ENCODE measurements at places on chromosomes 4 and X.

- no peak for DNase-seq
Measured at GRCh38 chr4:85761803-85762528, 287.0 kb downstream of the ARHGAP24 start.

DNA sequence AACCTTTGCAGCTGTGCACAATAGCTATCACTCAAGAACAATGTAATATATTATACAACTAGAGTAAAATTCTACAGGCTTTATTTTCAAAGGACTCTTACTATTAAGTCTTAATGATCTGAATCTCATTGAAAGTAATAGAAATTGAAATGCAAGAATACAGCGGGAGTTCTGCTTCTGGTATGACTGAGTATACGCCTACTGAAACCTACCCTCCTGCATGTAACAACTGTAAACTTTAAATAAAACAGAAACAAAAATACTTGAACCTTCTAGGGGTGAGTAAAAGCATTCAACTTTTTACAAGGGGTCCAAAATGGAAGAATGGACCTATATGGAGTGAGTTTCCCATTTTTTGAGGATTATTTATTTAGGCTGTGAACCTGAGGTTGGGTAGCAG, 13.5 kb downstream of the DCHS2 start:
- no peak for DNase-seq

- no peak for DNase-seq
Measured at GRCh38 chr4:100826067-100826466, 308.2 kb upstream of the EMCN start.

GRCh38 chr4:38411092-38411491, 252.9 kb upstream of the KLF3 start:
- DNase-seq, result no peak

- DNase-seq, result no peak
Measured at GRCh38 chr4:87982036-87982435, 6.5 kb downstream of the SPP1 start.

- no peak for DNase-seq
Measured at GRCh38 chr4:132593717-132594400, 555.2 kb upstream of the PCDH10 start.

DNA sequence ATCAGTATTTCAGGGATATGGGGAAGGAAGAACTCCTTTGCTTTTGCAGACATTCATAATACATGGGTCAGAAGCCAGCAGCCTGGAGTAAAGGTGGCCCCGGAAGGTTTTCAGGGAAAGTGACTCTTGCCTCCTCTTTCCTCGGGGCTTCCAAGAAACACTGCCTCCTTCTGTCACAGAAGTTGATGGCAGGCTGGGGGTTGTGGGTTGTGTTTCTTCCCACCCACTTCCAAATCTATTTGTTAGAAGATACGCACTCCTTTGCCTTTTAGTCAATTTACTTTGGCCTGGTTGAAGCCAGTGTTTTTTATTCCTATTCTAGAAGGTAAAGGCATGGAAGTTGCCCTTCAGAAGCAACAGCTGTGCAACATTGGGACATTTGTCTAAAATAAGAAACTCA, 19.7 kb downstream of the KIT start:
- DNase-seq, result peak; percentile 39

DNA sequence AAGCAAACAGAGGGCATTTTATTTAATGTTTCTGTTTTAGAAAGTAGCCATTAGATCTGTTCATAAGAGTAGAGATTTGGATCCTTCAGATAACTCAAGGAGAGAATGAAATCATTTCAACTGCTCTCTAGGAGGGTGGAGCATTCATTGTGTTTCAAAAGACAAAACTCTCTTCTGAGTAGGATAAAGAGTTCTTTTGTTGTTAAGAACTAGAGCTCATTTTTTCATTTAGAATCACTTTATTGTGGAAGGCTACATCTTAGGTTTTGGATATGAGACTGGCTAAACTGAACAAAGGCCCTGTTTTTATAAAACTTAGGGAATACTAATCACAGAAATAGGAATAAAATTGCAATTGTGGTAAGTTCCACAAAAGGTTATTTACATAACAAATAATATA, 193.9 kb upstream of the PCDH10 start:
- no peak for DNase-seq

- no peak for DNase-seq
Measured at GRCh38 chr4:182042945-182043344, 200.3 kb upstream of the TENM3 start.

- no peak for DNase-seq
Measured at GRCh38 chr4:59837751-59838150, 1362.4 kb upstream of the ADGRL3 start.

DNA sequence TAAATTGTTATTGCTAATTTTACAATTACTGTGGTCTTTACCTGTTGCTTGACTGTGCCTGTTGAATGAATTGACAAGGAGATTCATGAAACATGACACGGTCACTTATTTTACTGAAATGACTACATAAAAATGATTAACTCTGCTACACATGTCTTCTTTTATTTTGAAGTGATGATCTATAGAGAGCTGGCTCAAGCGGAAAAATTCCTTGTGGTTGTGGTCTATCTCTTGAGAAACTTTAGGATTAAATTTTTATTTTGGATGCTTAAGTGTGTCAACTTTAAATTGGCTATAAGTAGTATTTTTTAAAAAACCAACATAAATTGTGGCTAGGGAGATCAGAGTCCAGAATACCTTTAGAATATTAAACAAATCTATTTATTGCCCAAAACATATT, 131.8 kb upstream of the PITX2 start:
- no peak for DNase-seq

GRCh38 chr4:38111024-38111423, 150.8 kb downstream of the PTTG2 start:
- no peak for DNase-seq

GRCh38 chrX:18075603-18076002, 145.1 kb downstream of the BEND2 start:
- no peak for DNase-seq

GRCh38 chrX:68375803-68376202, 57.5 kb downstream of the OPHN1 start:
- DNase-seq, result peak; percentile 45

DNA sequence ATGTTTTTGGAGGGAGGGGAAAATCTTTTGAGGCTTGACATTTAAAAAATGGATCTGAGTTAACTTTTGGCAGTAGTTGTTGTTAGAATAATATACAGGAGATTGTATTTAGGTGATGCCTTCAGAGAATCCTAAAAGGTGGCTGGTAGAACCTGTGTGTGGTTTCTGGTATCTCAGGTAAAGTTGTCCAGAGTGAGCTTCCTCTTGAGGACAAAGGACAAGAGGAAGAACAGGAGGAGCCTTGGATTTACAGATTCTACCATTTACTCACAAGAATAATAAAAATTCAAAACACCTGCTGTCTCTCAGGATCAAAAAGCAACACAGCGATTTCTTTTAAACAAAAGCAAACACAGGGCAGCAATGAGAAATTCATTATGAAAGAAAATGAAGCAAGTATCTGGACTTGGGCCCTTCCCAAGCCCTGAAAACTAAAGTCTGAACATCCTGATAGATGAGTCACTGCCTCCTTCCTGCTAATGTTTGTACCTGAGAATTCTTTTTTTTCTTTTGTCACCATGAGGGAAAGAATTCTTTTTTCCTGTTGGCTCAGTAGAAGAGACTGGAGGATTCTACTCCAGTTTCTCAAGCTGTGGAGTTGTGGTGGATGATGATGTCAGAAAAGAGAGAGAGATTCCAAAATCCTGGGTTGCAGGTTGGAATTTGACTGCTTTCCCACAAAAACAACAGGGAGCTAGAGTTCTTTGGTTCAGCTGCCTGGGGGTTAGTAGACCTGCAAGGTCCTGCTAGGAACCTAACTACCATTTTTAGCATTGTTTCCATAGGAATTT, 31.5 kb upstream of the RAPGEF2 start:
- DNase-seq, result no peak

GRCh38 chr4:1834047-1834775, 21.7 kb downstream of the LETM1 start:
- no peak for DNase-seq

DNA sequence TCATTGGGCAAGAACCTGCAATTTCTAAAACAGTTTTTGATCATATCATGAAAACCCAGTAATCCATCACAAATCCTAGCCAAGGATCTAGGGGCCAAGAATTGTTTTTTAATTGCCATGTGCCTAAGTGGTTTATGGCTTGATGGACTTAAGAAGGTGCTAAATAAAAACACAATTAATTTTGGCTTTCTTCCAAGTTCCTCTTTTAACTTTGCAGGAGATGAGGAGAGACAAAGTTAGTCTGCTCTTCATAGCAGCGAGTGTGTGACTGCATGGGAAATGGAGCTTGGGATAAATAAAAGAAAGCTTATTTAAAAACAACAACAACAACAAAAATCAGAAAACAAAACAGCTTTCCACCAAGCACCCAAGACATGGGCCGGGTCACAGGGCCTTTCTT, 41.4 kb downstream of the ARHGEF9 start:
- DNase-seq, result peak; percentile 56

DNA sequence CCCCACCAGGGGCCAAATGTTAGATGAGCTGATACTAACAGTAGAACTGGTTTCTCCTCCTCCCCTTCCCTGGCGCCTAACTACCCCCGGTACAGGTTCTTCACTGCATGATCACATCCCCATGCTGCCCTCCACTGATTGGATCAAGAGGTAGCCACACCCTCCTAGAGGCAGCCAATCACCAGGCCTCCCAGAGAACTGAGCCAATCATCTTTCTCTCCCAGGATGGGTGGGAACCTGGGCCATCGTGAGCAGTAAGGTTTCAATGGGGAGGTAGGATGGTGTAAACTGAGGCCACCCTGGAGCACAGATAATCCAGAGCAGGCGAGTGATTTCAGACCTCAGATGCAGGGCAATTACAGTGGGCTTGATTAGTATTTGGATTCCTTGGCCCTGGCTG, 64.2 kb downstream of the PPP2R2C start:
- no peak for DNase-seq

- peak; percentile 13 for DNase-seq
Measured at GRCh38 chr4:101033986-101034385, 313.3 kb downstream of the PPP3CA start.

GRCh38 chr4:20591571-20591970, 108.7 kb upstream of the PACRGL start:
- DNase-seq, result no peak

DNA sequence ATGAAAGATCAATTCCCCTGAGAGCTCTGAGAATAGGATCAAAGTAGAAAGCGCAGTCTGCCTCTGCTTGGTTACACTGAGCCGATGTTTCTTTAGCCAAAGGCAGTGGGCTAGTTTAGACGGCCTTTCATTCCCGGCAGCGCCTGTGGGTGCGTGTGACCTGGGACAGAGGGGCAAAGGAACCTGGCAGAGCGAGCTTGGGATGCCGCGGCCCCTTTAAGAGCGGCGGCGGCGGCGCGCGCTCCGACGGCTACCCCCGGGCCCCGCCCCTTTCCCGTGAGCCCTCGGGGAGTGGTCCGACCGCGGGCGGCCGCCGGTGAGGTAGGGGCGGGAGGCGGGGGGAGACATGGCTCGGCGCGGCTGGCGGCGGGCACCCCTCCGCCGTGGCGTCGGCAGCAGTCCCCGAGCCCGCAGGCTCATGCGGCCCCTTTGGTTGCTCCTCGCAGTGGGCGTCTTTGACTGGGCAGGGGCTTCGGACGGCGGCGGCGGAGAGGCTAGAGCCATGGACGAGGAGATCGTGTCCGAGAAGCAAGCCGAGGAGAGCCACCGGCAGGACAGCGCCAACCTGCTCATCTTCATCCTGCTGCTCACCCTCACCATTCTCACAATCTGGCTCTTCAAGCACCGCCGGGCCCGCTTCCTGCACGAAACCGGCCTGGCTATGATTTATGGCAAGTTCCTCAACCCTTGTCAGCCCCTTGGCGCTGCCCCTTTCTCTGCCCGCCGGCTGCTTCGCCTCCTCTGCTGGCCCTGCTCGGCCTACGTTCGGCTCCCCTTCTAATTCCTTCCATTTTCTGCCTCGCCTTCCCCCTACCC, at the start of gene SLC9A6:
TSS of gene SLC9A6 (plus strand) at position 279 of the 816 bp plus-strand sequence. CDS start at position 503, 224 bp downstream.
- DNase-seq, result peak; percentile 84

GRCh38 chr4:24024157-24024556, 134.3 kb upstream of the PPARGC1A start:
- no peak for DNase-seq

GRCh38 chrX:104370089-104370488, 115.4 kb upstream of the ESX1 start:
- DNase-seq, result peak; percentile 4

- DNase-seq, result no peak
Measured at GRCh38 chr4:99430106-99430505, 5.0 kb downstream of the ADH7 start.

GRCh38 chr4:81326581-81326980, 111.6 kb upstream of the PRKG2 start:
- no peak for DNase-seq

DNA sequence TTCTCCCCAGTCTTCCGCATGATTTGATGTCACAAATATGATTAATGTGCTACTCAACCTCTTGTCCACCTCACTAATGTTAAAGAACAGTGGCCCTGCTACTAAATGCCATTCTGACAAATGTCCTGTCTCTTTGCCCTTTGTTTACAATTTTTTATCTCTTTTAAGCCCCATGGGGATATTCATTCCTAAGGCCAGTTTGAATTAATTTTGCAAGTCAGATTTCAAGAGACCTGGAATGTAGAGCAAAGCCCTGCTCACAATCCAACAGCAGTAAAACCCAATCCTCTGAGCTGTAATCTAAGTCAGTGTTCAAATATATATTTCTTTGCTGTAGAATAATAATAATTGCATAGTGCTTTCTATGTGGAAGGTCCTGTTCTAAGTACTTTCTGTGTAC, 81.2 kb downstream of the LDB2 start:
- no peak for DNase-seq

Measured in OCI-M1 (cell line).